Fibroblast of skin of back (primary cell): ENCODE measurements at places on chromosomes 5 and 9.

GRCh38 chr9:112601636-112602035 is 115.0 kb downstream of the KIAA1958 start:
- peak; percentile 72 for DNase-seq

DNA sequence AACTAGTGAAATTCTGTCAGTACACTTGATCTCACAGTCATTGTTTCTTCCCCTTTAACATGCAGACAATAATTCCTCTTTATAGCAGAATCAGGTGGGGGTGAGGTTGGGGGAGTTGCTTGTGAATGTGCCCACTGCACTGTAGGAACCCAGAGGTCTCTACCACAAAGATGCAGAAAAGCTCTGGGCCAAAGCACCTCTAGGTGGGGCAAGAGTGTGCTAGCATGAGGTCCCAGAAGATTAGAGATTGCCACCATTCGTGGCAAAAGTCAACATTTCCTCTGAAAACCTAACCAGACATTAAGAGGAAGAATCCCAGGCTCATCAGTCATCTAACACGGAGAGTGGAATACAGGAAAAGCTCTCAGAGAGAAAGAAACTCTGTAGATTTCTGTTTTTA is 74.5 kb downstream of the PTCD2 start:
- no peak for DNase-seq

GRCh38 chr5:150762211-150762610 is 3.4 kb upstream of the DCTN4 start:
- no peak for DNase-seq

DNA sequence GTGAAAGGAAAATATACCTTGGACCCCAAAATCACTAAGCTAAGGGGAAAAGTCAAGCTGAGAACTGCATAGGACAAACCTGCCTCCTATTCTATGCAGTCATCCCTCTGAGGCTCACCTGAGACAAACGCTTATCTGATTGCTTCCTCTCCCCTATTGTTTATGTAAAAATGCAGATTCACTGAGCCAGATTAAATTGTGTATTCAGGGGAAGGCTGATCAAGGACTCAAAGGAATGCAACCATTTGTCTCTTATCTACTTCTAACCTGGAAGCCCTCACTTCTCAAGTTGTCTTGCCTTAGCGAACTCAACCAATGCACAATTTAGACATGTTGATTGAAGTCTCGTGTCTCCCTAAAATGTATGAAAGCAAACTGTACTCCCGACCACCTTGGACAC is 13.3 kb downstream of the SPARC start:
- DNase-seq: no peak

- DNase-seq: no peak
Observed at GRCh38 chr9:73146111-73146815, 5.4 kb upstream of the ANXA1 start.

- DNase-seq: peak; percentile 67
Observed at GRCh38 chr5:73801686-73802085, 175.7 kb downstream of the ARHGEF28 start.

GRCh38 chr9:24413651-24414050 is 132.0 kb downstream of the IZUMO3 start:
- peak; percentile 38 for DNase-seq

- no peak for DNase-seq
Observed at GRCh38 chr5:35166043-35166442, 64.2 kb downstream of the PRLR start.
